ENCODE measurements at places on chromosomes 16 and 17.

DNA sequence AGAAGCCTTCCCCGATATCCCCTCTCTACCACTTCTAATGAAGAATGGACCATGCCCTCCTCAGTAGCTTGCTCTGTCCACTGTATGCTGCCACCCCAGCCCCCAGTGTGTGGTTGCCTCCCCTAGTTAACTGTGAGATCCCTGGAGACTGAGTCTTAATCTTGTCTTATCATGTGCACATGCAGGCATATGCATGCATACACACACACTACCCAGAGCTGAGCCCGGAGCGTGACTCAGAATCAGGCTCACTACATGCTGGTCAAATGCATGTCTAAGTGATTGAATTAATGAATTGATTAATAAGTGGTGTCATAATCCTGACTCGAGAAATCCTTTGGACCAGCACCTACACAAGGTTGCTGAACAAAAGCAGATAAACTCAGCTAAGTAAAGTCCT, 99.4 kb downstream of the CCT6B start:
- no peak for DNase-seq

DNA sequence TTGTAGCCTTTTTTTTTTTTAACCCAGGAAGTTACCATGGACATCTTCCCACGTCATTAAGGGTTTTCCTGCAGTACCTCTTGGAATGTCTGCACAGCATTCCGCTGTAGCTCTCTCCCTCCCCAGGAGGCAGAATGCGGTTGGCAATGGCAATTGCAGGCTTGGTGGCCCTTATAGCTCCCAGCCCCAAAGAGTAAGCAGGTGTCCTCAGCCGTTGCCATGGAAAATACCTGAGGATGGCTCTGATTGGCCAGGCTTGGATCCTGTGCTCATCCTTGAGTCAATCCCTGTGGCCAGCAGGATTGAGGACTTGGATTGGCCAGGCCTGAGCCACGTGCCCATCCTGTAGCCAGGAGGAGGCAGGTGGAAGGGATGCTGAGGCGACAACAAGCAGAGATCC, 15.5 kb upstream of the TIMP2 start:
- DNase-seq, result no peak

DNA sequence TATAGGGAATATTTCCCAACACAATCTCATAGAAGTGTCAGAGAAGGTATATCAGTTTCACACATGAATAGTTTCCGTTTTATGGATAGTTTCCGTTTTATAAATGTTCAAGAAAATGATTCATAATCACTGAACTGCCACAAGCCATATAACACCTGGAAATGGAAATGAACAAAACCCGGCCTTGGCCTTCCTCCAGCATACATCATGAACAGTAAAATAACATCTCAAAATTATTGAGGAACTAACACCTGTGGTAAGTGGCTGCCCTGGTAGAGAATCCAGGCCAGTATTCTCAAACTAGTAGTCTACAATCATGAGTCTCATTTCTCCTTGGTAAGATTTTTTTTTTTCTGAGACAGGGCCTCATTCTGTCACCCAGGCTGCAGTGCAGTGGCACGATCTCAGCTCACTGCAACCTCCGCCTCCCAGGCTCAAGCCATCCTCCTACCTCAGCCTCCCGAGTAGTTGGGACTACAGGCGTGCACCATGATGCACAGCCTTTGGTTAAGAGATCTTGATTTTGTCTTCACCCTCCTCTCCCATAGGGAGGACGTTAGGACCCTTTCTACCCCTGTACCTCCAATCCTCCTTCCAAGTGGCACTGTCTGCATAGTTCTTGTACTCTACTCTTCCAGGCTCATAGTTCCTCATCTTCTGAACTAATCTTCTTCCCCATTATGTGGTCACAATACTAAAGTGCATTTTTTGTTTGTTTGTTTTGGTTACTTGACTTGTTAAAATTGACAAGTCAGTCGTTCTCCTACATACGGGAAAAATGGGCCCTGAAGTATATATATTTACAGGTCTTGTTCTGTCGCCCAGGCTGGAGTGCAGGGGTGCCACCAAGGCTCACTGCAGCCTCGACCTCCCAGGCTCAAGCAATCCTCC, 15.0 kb upstream of the RGS9 start:
- no peak for DNase-seq

- no peak for DNase-seq
Observed at GRCh38 chr17:38508570-38508950, 80.3 kb downstream of the ARHGAP23 start.

- no peak for DNase-seq
Observed at GRCh38 chr17:57110152-57110542, 25.1 kb downstream of the AKAP1 start.

DNA sequence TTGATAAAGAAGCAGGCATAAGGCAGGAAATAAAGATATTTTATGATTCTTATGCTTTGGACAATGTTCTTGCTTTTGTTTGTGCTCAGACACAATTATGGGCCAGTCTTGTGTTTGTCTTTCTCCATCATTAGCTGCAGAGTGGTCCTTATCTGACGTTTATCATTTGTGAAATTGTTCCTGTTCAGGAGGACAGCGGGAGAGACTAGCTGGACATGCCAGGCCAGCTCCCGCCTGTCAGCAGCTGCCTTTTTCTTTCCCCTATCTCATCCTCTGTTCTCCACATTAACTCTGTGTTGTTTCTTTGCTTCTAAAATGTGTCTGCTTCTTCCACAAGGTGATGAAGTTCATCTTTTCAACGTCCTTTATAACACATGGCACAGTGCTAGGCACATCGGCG, 333.5 kb downstream of the NPIPA8 start:
- DNase-seq, result no peak

DNA sequence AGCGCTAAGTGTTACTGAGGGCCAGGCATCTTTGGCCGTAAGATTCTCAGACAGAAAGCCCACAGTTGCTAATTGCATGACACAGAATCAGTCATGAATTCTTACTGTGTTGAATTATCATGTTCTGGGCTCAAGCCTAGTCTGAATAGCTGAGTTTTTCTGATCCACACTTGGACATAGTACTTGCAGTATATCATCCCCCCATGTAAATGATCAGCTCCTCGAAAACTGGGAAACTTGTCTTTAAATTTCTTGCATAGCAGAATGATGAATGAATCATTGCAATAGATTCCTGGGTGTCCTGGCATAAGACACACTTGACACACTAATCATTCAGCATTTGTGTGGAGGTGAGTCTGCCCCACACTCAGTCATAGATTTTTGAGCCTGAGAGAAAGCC, 2.2 kb downstream of the MLYCD start:
- no peak for DNase-seq

DNA sequence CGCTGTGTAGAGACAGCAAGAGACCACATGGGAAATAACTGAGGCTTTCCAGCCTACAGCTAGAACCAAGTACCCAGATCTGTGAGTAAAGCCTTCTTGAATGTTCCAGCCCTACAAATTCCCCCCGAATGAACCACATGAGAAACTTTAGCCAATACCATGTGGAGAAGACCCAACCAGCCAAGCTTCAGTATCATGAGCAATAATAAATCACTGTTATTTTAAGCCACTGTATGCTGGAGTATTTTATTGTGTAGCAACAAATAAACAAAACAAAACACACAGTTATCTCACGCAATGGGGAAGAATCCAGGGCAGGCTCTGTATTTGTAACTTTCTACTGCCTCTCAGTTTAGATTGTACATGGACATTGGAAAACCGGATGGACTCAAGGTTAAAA, 426.2 kb downstream of the CDH11 start:
- no peak for DNase-seq

DNA sequence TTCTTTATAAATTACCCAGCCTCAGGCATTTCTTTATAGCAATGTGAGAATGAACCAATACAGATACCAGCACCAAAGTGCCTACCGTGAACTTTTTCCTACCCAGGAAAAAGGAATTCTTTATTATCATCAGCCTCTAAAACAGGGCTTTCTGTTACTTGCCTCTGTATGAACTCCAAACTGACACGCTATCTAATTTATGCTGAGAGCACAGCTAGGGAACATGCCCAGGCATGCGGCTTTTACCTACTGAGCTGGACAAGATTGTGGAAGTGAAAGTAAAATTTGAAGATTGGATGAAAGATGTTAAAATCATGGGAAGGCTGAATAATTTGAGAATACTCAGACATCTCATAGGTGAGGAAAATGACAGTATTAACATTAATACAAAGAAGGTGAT, 24.4 kb upstream of the ADCY9 start:
- no peak for DNase-seq

- DNase-seq, result peak; percentile 8
Observed at GRCh38 chr17:35160354-35161201, 13.0 kb downstream of the UNC45B start.

GRCh38 chr16:56823081-56823733, 41.8 kb upstream of the SLC12A3 start:
- no peak for DNase-seq

DNA sequence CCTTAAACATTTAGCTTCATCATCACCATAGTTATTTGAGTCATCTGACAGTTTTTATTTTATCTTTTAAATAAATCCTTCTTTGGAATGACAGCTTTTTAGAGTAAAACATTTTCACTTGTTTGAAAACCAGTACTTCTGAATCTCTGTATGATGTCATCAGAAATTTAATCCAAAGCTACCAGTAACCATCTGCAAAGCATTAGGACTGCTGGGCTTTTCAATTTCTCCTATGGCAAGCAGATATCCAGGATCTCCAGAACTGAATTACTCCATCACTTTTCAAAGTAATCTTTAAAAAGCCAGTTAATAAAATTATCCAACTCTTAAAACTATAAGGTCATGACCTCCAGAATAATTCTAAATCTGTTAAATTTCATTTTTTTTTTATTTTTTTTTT, 51.5 kb downstream of the CHCT1 start:
- DNase-seq, result no peak

DNA sequence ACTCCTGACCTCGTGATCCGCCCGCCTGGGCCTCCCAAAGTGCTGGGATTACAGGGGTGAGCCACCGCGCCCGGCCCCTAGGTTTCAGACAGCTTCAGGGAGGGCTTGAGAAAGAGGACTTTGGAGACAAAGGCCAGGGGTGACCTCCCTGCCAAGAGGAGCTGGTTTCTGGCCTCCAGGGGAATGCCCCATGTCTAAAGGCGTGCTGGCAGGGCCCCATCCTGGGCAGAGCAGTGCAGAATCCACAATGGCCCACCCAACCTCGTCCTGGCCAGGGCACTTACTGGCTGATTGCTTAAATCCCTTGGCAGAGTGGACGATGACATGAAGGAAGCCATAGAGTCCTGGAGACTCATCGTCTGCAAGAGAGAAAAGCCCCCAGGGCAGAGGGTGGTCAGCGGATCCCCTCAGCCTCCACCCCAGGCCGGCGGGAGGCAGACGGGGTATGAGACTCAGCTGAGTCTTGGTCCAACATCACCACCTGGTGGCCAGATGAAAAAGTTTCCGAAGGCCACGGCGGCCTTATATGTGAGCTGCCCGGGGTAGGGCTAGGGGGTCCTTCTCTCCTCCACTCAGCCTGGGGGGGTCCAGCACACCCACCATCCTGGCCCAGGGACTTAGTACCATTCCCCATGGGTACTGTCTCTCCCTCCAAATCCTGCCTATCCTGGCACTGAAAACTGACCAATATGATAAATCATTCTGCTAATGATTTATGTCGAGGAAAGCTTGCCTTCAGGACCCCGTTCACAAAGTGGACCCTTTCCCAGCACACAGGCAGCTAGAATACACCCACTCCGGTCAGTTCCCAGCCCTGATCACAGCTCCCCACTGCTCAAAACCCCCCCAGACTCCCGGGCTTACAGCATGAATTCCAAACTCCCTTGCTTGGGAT, 59.1 kb downstream of the TIMM22 start:
- DNase-seq, result no peak

- no peak for DNase-seq
Observed at GRCh38 chr16:70778901-70779309, 22.1 kb downstream of the VAC14 start.

GRCh38 chr16:87634411-87634810, 32.1 kb downstream of the JPH3 start:
- DNase-seq, result no peak

DNA sequence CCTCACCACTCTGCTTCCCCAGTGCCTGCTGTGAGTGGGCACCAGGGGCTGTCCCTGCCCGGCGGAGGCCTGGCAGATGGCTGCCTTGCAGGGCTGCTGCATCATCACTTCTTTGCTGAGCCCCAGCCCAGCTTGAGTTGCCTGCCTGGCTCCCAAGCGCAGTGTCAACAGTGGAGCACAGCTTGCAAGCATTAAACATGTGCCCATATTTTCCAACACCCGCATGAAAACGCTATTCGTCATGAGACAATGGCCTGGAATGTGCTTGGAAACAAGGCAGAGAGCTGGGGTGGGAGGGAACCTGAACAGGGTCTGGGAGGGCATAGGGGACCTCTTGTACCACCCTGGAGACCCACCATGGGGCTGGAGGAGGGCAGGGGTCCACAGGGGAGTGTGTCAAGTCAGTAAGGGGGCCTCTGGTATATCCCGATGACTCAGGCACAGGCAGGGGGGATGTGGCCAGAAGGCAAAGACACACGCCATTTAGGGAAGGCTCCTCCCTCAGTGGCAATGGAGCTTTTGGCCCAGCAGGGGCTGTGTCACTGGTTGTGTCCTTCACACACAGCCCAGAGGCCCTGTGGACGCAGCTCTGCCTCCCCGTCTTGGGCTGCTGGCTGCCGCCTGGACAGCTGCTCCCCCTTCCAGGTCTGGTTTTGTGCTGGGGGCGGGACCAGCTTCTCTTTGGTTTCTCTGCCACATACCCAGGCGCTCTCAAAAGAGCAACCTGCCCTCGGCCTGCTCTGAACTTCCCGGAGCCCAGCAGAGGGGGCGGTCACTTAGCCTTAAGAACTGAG, 17.4 kb upstream of the MTSS2 start:
- DNase-seq, result no peak

DNA sequence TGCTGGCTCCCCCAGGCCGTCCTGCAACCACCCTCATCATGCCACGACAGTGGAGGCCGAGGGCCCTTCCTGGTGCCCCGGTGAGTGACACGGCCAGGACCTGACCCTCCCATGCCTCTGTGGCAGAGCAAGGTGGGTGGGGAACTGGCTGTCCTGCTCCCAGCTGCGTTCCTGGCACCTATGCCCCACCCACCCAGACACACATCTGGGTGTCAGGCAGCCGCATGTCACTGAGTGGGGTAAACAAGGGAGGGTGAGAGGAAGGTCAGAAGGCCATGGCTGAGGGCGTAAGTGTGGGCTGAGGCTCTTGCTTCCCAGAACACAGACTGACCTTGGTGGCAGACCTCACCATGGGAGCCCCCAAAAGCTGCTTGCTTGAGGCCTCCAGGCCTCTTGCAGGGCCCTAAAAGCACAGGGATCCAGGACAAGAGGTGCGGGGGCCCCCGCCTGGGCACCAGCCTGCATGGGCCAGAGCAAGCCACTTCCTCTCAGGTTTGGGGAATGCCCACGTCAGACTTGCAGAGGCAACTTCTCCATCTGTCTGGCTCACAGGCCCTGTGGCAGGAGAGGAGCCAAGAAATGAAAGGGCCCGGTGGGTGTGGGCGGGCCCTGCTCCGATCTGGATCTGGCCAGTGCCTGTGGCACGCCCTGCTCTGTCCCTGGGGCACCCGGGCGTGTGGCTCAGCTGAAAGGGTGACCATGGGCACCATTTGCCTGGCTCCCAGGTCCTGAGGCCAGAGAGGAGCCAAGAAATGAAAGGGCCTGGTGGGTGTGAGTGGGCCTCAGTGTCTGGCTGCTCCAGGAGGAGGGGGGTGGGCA, 3.9 kb upstream of the CCDC57 start:
- DNase-seq, result no peak

- DNase-seq, result no peak
Observed at GRCh38 chr16:11491524-11491923, 95.2 kb downstream of the LITAF start.
